ENCODE measurements at places on chromosomes 1 and 21.

GRCh38 chr21:21530680-21531079 is 532.5 kb downstream of the NCAM2 start:
- no peak for DNase-seq

- no peak for DNase-seq
Observed at GRCh38 chr1:219325368-219325742, 151.7 kb downstream of the LYPLAL1 start.

- no peak for DNase-seq
Observed at GRCh38 chr1:78843111-78843510, 163.4 kb downstream of the ADGRL4 start.

DNA sequence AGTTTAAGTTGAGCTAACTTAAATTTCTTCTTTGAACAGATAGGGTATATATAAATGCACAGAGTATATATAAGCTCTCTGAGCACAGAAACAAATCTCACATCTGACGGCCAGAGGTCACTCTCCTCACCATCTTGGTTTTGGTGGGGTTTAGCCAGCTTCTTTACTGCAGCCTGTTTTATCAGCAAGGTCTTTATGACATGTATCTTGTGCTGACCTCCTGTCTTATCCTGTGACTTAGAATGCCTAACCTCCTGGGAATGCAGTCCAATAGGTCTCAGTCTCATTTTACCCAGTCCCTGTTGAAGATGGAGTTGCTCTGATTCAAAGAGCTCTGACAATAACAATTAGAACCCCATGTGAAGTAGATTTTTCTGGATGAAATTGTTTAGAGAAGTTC is 1.6 kb upstream of the MOV10 start:
- DNase-seq = no peak

- DNase-seq = no peak
Observed at GRCh38 chr21:45004481-45005247, 64.8 kb downstream of the SLX9 start.

DNA sequence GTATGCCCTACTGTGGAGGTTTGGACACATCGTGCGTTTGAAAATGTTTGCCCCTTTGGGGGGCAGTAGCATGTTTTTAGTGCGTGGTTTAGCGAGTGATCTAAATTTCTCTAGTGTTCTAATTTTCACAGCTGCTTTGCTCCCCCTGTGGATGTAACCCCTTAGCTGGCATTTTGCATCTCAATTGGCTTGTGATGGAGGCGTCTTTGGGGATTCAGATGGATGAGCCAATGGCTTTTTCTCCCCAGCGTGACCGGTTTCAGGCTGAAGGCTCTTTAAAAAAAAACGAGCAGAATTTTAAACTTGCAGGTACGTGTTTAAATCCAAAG is 836 bp downstream of the CDC7 start:
- DNase-seq = peak; percentile 92

DNA sequence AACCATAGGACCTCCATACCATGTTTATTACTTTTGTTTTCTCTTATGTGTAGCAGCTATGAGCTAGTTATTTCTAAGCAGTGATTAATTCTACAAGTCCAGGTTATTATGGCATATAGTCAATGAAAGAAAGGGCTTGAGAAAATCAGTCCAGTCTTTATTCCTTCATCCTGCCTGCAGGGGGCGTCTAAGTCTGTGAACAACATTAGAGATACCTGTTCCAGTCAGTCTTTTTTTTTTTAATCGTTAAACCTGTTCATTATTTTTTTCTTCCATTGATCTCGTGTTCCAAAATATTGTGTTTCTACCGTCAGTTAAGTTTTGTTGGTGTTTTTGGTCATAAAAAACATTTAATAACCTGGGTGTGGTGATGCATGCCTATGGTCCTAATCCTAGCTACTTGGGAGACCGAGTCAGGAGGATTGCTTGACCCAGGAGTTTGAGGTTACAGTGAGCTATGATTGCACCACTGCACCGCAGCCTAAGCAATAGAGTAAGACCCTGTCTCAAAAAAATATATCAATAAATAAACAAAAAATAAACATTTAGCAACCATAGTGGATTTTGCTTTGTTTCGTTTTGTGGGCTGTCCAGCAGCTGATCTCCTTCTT is 29.4 kb upstream of the CD2 start:
- DNase-seq = peak; percentile 67

All from NCI-H2171 treated with DMSO at 0.1 percent for 48 hours (cell line).